ENCODE measurements at places on chromosomes 7 and 10.

GRCh38 chr10:24674892-24675632 lies 48.6 kb downstream of the ARHGAP21 start:
- DNase-seq = no peak

- DNase-seq = no peak
Observed at GRCh38 chr10:116988311-116988710, 16.7 kb downstream of the SHTN1 start.

DNA sequence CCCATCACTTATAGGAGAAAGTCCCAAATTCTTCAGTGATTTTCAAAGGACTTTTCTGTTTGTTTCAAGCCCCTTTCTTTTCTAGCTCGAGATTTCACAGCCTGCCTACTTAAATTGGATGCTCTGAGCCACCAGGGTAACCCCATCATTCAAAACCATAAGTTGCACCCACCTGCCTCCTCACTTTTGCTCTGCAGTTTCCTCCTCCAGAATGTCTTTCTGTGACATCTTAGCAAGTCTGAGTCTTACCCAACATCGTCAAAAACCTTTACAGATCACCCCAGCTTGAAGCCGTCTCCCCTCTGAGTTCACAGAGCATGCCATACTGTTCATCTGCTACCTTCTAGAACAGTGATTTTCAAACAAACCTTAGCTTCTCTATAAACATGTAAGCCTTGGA lies 64.3 kb upstream of the CACNB2 start:
- no peak for DNase-seq

- DNase-seq = no peak
Observed at GRCh38 chr10:25747084-25747483, 186.9 kb upstream of the MYO3A start.

- no peak for DNase-seq
Observed at GRCh38 chr7:18831943-18832342, 285.5 kb downstream of the TWIST1 start.

DNA sequence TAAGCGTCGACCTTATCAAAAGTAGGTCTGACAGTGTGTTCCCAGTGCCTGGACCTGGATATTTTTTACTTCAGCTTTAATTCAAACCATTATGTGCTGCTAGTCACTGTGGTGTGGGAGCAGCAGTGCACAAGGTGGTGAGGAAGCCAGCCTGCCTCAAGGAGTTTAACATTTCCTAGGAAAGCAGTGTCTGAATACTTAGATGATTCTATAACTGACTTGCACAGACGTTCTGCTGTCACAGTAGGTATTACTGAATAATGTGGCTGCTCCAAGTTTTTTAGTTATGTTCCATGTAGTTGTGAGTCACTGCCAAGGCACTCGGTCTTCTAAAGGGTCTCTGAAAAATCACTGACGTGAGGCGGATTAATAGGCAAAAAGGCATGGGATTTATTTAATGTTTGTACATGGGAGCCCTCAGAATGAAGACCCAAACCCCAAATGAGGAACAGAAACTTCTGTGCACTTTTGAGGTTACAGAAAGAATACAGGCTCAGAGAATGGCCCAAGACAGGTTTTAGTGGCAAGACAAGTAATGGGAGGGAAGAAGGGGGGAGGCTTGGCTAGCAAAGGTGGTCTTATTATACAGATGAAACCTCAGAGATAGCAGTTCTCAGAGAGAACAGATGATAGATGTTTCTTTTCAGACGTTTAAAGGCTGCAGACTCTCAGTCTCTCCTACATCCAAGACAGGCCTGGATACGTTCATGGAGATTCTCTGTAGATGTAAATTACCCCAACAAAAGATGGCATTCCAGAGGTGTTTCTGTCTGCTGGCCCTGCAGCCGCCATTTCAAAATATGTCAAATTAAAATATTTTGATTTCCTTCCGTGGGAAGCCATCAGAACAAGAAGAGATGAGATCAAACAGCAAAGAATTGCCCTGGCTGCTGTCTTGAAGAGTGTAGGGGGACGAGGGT lies 209.3 kb downstream of the SDK1 start:
- DNase-seq = no peak

GRCh38 chr10:100370714-100371481 lies 23.9 kb downstream of the SCD start:
- DNase-seq = no peak

DNA sequence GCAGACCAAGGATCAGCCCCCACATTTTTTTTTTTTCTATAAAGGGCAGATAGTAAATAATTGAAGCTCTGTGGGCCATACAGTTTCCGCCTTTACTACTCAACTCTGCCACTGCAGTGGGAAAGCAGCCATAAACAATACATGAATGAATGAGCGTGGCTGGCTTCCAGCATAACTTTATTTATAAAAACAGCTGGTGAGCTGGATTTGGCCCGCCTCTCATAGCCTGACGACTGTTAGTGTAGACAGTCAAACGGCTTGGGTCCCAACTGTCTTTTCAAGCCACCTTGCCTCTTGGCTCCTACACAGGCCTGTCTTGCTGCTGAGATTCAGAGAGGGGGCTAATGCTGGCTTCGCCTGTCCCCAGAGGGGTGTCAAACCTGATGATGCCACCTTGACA lies 169.8 kb upstream of the GPR26 start:
- no peak for DNase-seq

DNA sequence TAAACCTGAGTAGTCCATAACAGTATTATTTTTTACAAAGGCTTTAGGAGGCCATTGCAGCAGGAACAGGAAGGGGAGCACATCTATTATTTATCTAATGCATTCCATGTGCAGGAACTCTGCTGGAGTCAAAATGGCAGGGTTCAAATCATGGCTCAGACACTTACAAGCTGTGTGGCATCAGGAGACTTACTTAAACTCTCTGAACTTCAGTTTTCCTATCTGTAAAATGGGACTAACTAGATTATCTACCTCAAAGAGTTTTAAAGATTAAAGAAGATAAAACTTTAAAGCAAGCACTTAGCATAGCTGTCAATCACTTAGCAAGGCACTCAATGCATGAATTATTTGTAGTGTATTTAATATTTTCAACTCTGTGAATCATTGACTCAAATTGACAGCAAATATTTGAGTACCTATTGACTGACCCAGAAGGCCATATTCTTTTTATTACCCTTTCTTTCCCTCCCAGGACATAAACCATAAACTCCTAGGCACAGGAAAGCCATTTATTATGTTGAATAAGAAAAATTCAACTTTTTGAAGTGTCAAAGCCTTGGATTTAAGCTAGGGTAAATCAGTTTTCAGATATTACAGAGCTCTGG lies 115.8 kb upstream of the FAM204A start:
- DNase-seq = no peak

- no peak for DNase-seq
Observed at GRCh38 chr10:36114913-36115312, 472.8 kb upstream of the FZD8 start.

DNA sequence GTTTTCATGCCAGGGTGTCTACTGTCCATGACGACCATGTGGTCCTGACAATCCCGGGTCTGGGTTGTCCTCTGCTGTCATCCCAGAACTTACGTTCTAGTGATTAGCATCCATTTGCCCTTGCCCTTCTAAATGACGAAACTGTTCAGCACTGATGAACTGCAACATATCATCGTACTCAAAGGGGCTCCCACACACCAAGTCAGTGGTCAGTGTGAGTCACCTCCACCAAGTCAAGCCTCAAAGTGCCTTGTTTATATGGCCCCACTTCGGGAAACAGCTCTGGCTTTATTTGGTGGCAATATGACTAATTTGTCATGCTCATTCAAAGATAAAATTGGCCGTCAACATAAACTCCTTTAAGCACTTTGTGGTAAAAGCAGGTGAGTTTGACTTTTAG lies 110.7 kb downstream of the FRMD4A start:
- DNase-seq = no peak

GRCh38 chr10:47259466-47259865 lies 40.5 kb upstream of the GDF10 start:
- no peak for DNase-seq

GRCh38 chr10:11429439-11430052 lies 181.9 kb downstream of the USP6NL start:
- DNase-seq = no peak

DNA sequence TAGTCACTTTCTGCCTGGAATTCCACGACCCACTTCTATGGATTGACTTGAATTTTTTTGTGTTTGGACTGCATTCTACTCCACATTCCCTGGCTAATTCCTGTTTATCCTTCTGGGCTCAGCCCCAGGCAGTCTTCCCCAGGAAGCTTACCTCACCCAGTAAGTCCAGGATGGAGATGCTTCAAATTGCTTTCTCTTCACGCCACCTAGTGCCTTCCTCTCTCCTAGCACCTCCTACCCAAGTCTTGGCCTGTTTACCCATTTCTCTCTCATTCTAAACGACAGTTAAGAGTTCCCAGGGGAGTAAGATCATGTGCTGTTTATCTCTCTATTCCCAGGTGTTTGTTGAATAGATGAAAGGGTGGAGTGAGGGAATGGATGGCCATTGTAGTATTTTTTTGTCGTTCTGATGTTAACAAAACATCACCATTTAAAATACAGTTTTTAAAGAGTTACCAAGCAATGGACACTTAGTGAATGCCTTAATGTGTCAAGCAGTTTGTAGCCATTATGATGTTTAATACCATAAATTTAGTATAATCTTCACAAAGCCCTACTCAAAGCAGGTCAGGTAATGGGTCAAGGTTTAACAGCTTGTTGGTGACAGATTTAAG lies 45.5 kb upstream of the TARP start:
- peak; percentile 58 for DNase-seq

DNA sequence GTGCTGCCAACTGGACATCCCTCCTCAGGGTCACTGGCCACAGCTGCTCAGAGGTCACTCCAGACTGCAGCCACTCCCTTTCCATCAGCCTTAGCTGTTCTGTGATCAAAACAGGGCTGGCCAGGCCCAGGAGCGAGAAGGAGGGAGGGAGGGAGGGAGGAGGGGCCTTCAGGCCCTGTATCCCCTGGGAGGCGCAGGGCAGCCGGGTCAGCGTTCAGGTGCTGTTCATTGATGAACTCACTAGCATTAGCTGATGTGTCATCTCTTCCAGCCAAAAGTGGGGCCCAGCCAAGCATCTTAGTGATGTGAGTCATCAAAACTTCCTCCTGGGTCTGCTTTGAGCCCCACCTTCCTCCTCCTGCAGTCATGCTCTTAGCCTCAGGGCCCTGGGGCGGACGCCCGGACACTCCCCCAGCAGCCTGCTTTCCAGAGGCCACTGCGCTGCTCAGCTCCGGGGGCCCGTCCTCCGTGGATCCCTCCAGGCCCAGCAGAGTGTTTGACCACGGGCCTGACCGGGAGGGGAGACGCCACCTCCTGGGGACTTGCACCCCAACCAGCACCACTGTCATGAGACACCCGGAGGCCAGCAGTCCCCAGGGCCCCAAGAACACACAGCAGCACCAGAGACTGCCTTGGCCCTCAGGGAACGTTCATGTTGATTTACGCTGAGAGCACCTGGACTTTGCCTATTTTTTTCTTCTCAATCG lies 149.2 kb downstream of the PRKAG2 start:
- no peak for DNase-seq

GRCh38 chr10:52213321-52213752 lies 100.7 kb upstream of the DKK1 start:
- no peak for DNase-seq

GRCh38 chr10:89963451-89964102 lies 262.2 kb downstream of the KIF20B start:
- DNase-seq = no peak

- no peak for DNase-seq
Observed at GRCh38 chr10:34696423-34696822, 118.7 kb downstream of the PARD3 start.

GRCh38 chr10:48731141-48731540 lies 46.5 kb downstream of the WDFY4 start:
- no peak for DNase-seq

DNA sequence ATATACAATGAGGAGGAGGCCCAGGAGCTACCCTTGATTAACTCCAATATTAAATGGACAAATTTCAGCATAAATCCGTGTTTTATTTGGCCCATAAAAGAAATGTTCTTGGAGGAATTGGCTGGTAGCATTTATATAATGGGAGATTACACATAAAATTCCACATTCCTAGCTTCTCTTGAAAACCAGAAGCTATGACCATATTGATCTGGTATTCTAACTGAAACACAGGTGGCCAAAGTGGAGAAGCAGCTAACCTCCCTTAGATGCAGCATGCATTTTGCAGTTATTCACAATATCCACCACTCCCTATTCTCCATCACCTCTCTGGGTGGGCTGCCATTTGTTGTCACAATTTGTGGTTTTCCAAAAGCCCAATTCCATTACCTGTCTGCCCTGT lies 148.8 kb upstream of the CACNA2D1 start:
- no peak for DNase-seq

GRCh38 chr10:102267748-102268147 lies 22.4 kb downstream of the GBF1 start:
- no peak for DNase-seq

GRCh38 chr7:2573761-2574160 lies 15.0 kb downstream of the IQCE start:
- no peak for DNase-seq

- no peak for DNase-seq
Observed at GRCh38 chr7:21377545-21377944, 50.3 kb upstream of the SP4 start.

GRCh38 chr7:2224934-2225333 lies 7.8 kb downstream of the MAD1L1 start:
- no peak for DNase-seq

- no peak for DNase-seq
Observed at GRCh38 chr10:34489411-34489810, 325.7 kb downstream of the PARD3 start.

- DNase-seq = no peak
Observed at GRCh38 chr10:67306588-67307205, 380.9 kb downstream of the LRRTM3 start.

DNA sequence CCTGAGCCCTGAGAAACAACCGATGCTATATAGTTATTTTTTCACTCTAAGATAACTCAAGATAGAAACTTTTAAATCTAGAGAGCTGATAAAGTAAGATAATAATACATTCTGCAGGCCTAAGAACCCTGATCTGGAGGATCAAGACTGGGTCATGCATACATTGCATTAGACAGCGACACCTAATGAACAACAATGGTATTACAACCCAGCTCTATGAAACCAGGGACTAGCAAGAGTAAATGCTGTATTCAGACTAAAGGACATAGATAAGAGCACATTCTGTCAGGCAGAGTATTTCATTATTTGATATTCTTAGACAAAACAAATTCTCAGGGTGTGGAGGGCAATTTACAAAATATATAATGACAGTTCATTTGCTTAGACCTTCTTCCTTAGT lies 148.6 kb downstream of the GRK5 start:
- DNase-seq = no peak

- no peak for DNase-seq
Observed at GRCh38 chr10:58515291-58515941, 2.7 kb downstream of the BICC1 start.
